ENCODE measurements at places on chromosomes 3 and 15.

GRCh38 chr3:68751888-68752287, 180.5 kb downstream of the TAFA4 start:
- DNase-seq = no peak

DNA sequence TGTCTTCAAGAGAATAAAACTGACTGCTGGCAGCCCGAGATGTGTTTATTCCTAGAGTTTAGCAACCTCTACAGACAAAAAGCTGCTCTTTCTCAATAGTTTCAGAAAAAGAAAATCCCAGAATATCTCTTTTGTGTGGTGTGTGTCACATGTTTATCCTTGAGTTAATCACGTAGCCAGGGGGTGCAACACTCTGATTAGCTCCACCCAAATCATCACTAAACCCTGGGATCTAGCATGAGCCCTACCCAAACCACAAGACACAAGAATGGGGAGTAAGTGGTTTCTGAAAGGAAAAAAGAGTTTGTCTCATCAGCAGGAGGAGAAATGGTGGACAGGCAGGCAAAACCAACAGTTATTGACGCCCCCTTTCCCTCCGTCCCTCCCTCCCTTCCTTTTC, 78.5 kb upstream of the AGBL1 start:
- peak; percentile 4 for DNase-seq

GRCh38 chr15:74320352-74321247, 46.8 kb downstream of the CYP11A1 start:
- DNase-seq = peak; percentile 37

DNA sequence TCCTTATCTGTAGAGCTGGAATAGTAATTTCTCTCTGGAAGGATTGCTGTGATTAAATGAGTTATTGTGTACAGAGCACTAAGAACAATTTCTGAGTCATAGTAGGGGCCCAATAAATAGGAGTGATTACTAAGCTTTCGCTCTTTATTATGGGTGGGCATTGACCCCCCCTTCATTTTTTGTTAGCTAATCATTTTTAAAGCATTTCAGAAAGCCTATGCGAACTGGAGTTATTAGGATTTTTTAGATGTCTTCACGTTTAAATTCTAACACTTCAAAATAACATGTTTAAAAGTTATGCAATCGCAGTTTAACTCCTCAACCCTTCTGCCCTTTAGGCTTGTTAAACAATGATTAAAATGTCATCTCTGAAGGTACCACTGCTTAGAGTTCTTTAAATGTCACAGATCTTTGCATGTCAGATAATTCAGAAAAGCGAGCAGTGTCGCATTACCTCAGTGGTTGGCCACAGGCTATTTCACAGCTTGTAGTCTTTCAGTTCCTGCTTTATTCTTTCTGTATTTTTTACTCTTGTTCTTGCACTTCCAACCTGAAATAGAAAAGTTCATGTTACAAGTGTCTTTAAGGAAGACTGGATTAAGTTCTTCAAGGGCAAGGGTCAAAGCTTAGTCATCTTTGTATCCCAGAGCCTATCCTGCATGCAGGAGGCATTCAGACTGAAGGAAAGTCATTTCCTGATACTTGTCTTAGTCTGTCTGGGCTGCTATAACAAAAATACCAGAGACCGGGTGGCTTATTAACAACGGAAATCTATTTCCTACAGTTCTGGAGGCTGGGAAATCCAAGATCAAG, 102.9 kb downstream of the FNDC3B start:
- no peak for DNase-seq

GRCh38 chr15:73125219-73125618, 73.0 kb downstream of the NEO1 start:
- DNase-seq = no peak

- no peak for DNase-seq
Measured at GRCh38 chr3:149145356-149145755, 15.9 kb downstream of the HPS3 start.

- peak; percentile 38 for DNase-seq
Measured at GRCh38 chr3:126983653-126984390, 907 bp downstream of the PLXNA1 start.

- peak; percentile 59 for DNase-seq
Measured at GRCh38 chr3:39126532-39127071, 19.1 kb downstream of the TTC21A start.

- no peak for DNase-seq
Measured at GRCh38 chr15:29968099-29968894, 114.5 kb upstream of the GOLGA8J start.

- no peak for DNase-seq
Measured at GRCh38 chr3:189787632-189788031, 156.4 kb downstream of the TP63 start.

GRCh38 chr3:130916507-130917167, 22.8 kb downstream of the ATP2C1 start:
- no peak for DNase-seq

DNA sequence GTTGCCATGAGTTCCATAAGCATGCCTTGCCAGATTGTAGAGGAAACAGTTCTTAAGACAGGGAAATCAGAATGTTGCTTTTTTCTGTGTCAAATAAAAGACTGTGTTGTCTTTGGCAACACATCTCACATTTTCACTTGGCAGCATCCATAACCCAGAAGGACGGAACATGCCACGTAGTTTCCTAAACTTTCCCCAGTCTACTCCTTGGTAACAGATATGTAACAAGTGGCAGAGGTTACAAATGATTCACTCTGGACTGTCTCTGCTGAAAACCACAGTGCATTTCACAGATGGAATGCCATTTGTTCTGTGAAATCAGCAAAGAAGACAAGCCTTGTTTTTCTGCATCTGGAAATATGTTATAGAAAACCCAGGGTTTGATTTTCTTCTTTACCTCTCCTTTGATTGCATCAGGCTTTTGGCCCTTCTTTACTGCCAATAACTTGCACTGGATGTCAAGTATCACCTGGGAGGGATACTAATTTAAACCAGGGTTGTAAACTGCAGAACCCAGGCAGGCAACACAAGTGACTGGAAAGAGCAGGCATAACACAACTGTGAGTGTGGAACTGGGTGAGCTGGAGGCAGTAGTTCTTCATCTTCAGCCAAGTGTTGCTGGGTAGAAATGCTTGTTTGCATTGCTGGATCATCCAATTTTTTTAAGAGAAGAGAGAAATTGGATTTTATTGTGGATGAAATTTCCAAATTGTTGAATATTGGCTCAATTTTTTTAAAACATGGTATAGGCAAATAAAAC, 124.4 kb upstream of the FOXB1 start:
- DNase-seq = no peak

DNA sequence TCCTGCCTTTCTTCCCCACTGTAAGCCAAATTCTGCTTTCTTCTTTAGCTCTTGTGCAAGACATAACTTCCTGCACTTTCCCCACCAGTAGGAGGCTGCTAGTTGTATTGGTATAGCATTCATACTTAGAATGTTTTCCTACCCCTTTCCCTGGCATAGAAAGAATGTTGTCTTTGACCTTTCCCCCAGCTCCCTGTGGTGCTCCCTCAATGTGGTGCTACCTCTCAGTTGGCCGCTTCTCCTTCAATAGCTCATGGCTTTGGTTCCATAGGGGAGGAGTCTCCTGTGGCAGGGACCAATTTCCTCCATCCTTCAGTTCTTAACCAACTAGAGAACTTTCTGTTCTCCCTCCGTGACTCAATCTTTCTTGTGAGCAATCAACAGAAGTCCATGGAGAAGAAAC, 67.5 kb upstream of the AKAP13 start:
- no peak for DNase-seq

- DNase-seq = no peak
Measured at GRCh38 chr3:71395927-71396695, 187.4 kb downstream of the FOXP1 start.

- no peak for DNase-seq
Measured at GRCh38 chr3:128994173-128994512, 267 bp upstream of the CFAP92 start.

GRCh38 chr3:115885621-115886020, 262.3 kb downstream of the GAP43 start:
- no peak for DNase-seq

DNA sequence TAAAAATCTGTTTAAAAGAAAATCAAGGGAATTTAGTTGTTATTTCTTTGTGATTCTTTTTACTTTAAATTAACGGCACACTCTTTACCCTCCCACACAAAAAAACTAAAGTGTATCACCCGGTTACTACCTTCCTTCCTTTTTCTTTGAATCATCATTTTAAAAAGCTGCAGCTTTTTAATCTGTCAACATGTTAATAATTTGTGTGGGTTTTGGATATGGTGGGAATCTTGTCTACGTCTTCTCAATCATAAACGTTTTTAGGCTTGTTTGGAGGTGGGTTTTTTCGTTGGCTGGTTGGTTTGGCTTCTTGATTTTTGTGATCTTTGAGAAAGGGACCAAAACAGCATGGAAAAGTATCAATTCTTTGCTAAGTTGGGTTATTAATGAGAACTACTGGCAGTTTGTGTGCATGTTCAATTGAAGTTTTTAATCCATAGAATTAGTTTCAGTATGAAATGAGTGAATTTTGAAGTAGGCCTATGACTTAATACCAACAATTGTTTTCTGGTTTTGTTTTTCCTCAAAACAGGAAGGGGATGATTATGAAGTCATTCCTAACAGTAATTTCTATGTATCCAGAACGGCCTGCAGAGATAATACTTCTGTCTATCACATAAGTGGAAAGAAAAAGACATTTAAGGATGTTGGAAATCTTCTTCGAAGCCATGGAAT, 4.5 kb downstream of the SMC4 start:
- no peak for DNase-seq

GRCh38 chr3:126245811-126246727, 65.7 kb upstream of the ALDH1L1 start:
- peak; percentile 43 for DNase-seq

DNA sequence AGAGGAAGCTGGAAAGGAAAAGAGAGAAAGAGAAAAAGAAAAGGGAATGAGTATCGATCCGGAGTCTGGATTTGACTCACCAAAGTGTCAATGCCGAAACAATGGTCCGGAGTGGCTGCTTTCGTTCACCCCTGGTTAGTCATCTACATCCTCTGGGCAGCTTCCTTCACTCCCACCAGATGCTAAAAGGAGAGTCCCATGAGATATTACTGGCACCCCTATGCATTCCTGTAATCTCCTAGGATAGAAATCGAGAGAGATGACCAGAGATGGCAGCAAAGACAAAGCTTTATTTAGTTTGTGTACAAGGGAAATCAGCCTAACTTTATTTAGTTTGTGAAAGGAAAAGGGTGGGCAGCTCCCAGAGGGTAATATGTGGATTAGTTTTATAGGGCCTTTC, 622.2 kb downstream of the ZPLD1 start:
- DNase-seq = no peak

- DNase-seq = no peak
Measured at GRCh38 chr3:52194485-52195290, 3.3 kb upstream of the ALAS1 start.

DNA sequence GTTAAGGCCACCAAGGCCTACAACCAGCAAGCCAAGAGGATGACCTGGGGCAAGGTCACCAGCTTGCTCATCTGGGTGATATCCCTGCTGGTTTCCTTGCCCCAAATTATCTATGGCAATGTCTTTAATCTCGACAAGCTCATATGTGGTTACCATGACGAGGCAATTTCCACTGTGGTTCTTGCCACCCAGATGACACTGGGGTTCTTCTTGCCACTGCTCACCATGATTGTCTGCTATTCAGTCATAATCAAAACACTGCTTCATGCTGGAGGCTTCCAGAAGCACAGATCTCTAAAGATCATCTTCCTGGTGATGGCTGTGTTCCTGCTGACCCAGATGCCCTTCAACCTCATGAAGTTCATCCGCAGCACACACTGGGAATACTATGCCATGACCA, 3.6 kb downstream of the CXCR6 start:
- no peak for DNase-seq

GRCh38 chr3:109411547-109411946, 74.2 kb upstream of the DPPA4 start:
- no peak for DNase-seq

GRCh38 chr3:64445109-64445943, 220.1 kb upstream of the PRICKLE2 start:
- no peak for DNase-seq

DNA sequence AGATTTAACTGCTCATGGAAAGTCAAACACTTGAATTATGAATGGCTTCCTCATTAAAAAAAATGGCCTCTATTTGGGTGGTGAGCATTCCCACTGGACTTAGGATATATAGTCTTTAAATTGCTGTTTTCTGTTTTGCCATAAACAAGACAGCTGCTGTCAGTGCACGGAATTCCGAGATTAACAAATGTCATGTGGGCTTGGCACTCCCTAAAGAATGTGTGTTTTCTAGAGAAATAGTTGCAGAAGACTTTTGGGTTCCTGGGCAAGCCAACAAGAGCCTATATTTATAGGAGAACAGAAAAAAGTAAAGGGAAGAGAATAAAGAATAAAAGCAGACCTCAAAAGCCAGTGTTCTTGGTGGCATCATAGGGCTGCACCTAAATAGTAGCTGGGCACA, 13.6 kb upstream of the TFG start:
- no peak for DNase-seq

DNA sequence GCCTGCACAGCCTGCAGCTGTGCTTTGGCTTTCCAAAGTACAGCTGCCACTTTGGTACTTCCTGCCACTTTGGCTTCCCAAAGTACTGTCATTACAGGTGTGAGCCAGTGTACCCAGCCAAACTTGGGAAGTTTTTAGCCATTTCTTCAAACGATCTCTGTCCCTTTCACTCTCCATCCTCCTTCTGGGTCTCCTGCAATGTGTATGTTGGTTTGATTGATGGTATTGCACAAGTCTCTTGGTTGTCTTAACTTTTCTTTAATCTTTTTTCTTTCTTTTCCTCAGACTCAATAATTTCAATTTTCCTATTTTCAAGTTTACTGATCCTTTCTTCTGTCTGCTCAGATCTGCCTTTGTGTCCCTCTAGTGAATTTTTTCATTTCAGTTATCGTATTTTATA, 99.3 kb upstream of the CFAP20DC start:
- no peak for DNase-seq

- DNase-seq = no peak
Measured at GRCh38 chr3:71562938-71563337, 20.6 kb downstream of the FOXP1 start.

GRCh38 chr3:186107215-186108105, 1.4 kb downstream of the ETV5 start:
- DNase-seq = peak; percentile 73

GRCh38 chr3:126999383-126999782, 16.5 kb downstream of the PLXNA1 start:
- no peak for DNase-seq

DNA sequence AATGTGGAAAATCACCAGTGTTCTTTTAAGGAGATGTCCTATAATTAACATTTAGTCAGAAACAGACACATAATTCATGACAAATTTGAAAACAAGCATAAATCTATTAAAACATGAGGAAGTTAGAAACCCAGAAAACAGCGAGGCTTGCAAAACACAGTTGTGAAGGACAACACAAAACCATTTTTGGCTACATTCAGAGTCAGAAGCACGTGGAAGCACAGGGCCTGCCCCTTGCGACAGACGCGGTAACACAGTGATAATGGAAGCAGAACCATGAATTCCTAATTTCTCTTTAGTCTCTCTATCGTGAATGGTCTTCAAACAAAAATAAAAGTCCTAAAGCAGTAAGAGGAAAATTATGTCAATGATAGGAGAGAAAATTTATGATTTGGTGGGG, 12.2 kb downstream of the NCEH1 start:
- no peak for DNase-seq

All from DND-41 (cell line).